T-helper 2 cell treated with Interferon-gamma antibody and Interleukin-4, amounts not matched to agents 100 ng/mL and 5 ng/mL, for 36 hours (primary cell): ENCODE measurements at places on chromosomes 7 and 10. TPM values are rescaled to one million over a fixed set of nuclear protein-coding genes. Genes with fewer than 3 reads are reported as not detected.

The MEIG1 gene
- 0.55 and 0.70 TPM in 2 replicates for total RNA-seq

The KLLN gene
- total RNA-seq = 0.66 and 0.86 TPM in 2 replicates

The NODAL gene
- total RNA-seq = 0.09 and 0.11 TPM in 2 replicates

The SPDYE16 gene
- 0.25 and 0.59 TPM in 2 replicates for total RNA-seq
